ENCODE measurements at places on chromosomes 2 and 18. TPM values are rescaled to one million over a fixed set of nuclear protein-coding genes. Genes with fewer than 3 reads are reported as not detected.
A peak's percentile ranks its signal among the peaks of the same experiment; 100 is the strongest.

GRCh38 chr18:12857215-12857905 lies 26.7 kb downstream of the PTPN2 start:
- H3K4me3 ChIP-seq: no peak overlapping the region
- DNase-seq: no peak
- H3K27ac ChIP-seq: no peak overlapping the region
- H3K4me1 ChIP-seq: peaks cover 21% of the 10 kb centered on the region

GRCh38 chr2:63578767-63579166 lies 9.5 kb downstream of the WDPCP start:
- no peaks in the 10 kb centered on the region for H3K4me1 ChIP-seq
- DNase-seq: no peak
- H3K36me3 ChIP-seq: no peaks in the 10 kb centered on the region

GRCh38 chr2:45178854-45179253 lies 169.6 kb upstream of the SIX2 start:
- no peak overlapping the region for H3K4me3 ChIP-seq
- H3K36me3 ChIP-seq: no peaks in the 10 kb centered on the region
- H3K27ac ChIP-seq: no peak overlapping the region
- no peaks in the 10 kb centered on the region for H3K27me3 ChIP-seq
- no peak for DNase-seq

- no peaks in the 10 kb centered on the region for H3K36me3 ChIP-seq
- H3K4me1 ChIP-seq: no peaks in the 10 kb centered on the region
- DNase-seq: no peak
- H3K4me3 ChIP-seq: no peak overlapping the region
Measured at GRCh38 chr2:146506851-146507250, 1338.0 kb upstream of the ACVR2A start.

DNA sequence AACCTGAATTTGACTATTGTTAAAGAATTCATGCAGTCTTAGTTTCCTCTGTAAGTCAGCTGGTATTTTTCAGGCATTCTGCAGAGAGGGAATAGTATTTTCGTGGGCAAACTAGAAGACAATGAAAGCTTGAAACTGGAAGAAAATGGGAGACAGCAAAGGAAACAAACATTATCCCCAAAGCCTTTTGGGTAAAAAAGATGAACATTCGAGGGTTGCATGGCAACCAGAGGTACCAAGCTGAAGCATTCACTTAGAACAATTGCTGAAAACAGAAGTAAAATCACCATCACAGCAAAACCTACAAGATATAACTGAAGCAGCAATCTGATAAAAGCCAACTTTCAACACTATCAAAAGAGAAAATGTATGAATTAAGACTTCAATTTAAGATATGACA lies 233.7 kb downstream of the SCG2 start:
- H3K36me3 ChIP-seq: no peaks in the 10 kb centered on the region
- no peak for DNase-seq
- H3K27me3 ChIP-seq: no peaks in the 10 kb centered on the region
- H3K4me3 ChIP-seq: no peak overlapping the region
- no peak overlapping the region for H3K27ac ChIP-seq

DNA sequence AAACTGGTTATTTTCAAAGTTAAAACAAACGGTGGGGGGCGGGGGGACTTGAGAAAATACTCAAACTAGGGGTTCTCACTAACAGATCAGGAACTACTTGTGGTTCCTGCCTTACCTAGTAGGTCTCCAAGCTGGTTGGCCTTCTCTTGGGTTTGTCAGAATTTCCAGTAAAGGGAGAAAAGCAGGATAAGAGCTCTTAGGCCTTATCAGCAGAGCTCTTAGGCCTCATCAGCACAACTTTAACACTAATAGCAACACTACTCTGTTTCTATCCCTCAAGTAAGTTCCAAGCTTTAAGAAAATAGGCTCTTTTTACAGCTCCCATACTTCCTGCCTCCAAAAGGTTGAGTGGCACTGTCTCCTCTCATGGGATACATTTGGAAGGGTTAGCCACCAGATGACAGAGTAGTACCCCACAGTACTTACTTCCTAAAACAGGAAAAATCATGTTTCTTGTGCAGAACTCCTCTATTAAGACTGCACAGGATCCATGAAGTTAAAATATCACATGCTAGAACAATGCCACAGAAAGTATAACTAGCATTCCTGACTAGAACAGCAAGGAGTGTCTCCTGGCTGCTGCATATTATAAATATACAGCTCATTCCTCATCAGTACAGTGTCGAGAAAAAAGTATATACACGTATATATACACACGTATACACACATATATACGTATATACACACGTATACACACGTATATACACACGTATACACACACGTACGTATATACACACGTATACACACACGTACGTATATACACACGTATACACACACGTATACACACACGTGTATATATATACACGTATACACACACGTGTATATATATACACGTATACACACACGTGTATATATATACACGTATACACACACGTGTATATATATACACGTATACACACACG lies 6.1 kb downstream of the FBXO11 start:
- no peaks in the 10 kb centered on the region for H3K27me3 ChIP-seq
- H3K27ac ChIP-seq: no peak overlapping the region
- peaks cover 59% of the 10 kb centered on the region for H3K4me1 ChIP-seq
- no peaks in the 10 kb centered on the region for H3K36me3 ChIP-seq

TWIST2 gene
- not detected for total RNA-seq

TDRD15 gene
- not detected for total RNA-seq

DNA sequence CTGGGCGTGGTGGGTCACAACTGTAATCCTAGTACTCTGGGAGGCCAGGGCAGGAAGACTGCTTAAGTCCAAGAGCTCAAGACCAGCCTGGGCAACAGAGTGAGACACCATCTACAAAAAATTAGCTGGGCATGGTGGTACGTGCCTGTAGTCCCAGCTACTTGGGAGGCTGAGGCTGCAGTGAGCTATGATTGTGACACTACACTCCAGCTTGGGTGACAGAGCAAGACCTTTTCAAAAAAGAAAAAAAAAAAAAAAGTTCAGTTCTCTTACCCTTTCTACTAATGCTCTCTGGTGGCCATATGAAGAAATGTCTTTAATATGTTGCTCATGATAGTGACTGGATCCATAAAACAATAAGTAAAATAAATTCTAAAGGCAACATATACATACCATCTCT lies 14.9 kb downstream of the TYW5 start:
- no peak overlapping the region for H3K4me3 ChIP-seq
- H3K27ac ChIP-seq: no peak overlapping the region
- no peak for DNase-seq
- no peaks in the 10 kb centered on the region for H3K27me3 ChIP-seq

ASXL3 gene
- not detected for total RNA-seq

- H3K4me3 ChIP-seq: no peak overlapping the region
- no peak overlapping the region for H3K27ac ChIP-seq
- no peaks in the 10 kb centered on the region for H3K36me3 ChIP-seq
- H3K4me1 ChIP-seq: no peaks in the 10 kb centered on the region
- peaks cover 3% of the 10 kb centered on the region for H3K27me3 ChIP-seq
- DNase-seq: no peak
Measured at GRCh38 chr2:9215680-9216079, 9.1 kb downstream of the ASAP2 start.

- H3K4me3 ChIP-seq: no peak overlapping the region
- H3K4me1 ChIP-seq: no peaks in the 10 kb centered on the region
- H3K36me3 ChIP-seq: no peaks in the 10 kb centered on the region
- DNase-seq: no peak
- H3K27ac ChIP-seq: no peak overlapping the region
- no peaks in the 10 kb centered on the region for H3K27me3 ChIP-seq
Measured at GRCh38 chr18:49155410-49155809, 204.6 kb upstream of the SMAD7 start.

DNA sequence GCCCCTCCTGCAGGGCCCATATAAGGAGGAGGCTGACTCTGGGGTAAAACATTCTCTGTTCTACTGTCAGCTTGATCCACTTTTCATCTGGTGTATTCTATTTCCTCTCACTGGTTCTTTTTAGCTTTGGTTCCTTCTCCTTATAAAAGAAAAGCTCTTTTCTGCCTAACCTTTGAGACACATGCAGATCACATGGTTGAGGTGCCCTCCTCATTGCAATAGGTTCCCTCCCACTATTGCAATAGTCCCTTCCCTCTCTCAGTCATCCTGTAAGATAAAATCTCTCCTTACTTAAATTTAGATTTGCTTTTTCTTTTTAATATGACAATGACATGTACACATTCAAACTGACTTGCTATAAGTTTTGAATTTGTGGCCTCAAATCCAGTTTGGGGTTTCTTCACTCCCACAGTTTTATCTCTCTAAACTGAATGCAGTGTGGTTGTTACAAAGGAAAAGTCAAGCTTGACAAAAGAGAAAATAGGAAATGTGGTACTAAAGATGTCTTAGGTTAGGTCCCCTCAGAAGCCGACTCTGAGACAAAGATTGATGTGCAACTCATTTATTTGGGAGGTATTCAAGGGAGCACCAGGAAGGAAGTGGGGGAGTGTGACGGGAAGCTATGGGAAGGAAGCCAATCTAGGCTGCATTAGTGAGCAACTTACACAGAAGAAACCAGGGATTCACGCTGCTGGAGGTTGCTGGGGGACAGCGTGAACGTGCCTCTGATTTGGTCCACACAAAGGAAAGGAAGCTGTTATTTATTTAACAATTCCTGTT lies 127.6 kb upstream of the LINC00305 start:
- H3K36me3 ChIP-seq: no peaks in the 10 kb centered on the region
- H3K4me1 ChIP-seq: no peaks in the 10 kb centered on the region
- H3K27me3 ChIP-seq: no peaks in the 10 kb centered on the region

GRCh38 chr2:196278491-196278911 lies 107.1 kb upstream of the STK17B start:
- no peaks in the 10 kb centered on the region for H3K27me3 ChIP-seq
- no peaks in the 10 kb centered on the region for H3K36me3 ChIP-seq
- no peak overlapping the region for H3K4me3 ChIP-seq
- H3K27ac ChIP-seq: no peak overlapping the region

DNA sequence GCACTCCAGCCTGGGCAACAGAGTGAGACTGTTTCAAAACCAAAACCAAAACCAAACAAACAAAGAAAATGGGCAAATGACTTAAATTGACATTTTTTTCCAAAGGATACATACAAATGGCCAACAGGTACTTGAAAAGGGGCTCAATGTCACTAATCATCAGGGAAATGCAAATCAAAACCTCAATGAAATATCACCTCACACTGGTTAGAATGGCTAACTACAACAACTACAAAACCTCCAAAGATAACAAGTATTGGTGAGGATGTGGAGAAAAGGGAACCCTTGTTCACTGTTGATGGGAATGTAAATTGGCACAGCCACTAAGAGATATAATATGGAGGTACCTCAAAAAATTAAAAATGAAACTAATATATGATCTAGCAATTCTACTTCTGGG lies 213.2 kb upstream of the HS6ST1 start:
- H3K4me1 ChIP-seq: no peaks in the 10 kb centered on the region
- H3K4me3 ChIP-seq: no peak overlapping the region
- no peak for DNase-seq
- H3K27ac ChIP-seq: no peak overlapping the region

- no peak overlapping the region for H3K27ac ChIP-seq
- no peaks in the 10 kb centered on the region for H3K36me3 ChIP-seq
- no peaks in the 10 kb centered on the region for H3K27me3 ChIP-seq
Measured at GRCh38 chr2:51650769-51651168, 618.8 kb upstream of the NRXN1 start.

DNA sequence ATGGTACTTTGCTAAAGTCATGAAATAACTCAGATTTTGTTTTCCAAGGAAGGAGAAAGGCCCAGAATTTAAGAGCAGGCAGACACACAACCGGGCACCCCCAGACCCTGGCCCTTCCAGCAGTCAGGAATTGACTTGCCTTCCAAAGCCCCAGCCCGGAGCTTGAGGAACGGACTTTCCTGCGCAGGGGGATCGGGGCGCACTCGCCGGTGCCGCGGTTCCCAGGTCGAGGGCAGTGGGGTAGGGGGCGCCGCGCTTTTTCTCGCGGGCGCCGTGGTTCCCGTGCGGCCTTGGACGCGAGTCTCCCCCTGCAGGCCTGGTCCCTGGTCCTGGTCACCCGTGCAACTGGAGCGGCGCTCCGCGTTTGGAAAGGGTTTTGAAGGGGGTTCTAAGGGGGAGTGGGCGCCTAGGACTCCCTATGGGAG lies 1.2 kb downstream of the ZNF236 start:
- DNase-seq: no peak
- peaks cover 27% of the 10 kb centered on the region for H3K4me1 ChIP-seq
- peak overlapping the region; percentile 38 for H3K27ac ChIP-seq
- peak overlapping the region; percentile 65 for H3K4me3 ChIP-seq
- H3K36me3 ChIP-seq: no peaks in the 10 kb centered on the region
- no peaks in the 10 kb centered on the region for H3K27me3 ChIP-seq

DNA sequence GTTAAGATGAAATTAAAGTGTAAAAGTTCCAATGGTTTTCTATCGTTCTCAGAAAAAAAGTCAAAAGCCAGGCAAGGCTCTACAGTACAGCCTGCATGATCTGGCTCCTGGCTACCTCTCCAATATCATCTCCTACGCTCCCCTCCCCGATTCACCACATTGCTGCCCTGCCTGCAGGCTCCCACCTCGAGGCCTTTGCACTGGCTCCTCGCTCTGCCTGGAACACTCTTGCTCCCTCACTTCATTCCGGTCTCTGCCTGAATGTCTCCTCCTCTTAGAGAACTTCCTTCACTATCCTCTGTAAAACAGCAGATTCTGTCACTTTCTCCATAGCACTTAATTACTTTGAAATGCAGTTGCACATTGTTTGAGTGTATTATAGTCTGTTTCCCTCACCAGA lies 72.5 kb downstream of the KLF7 start:
- DNase-seq: no peak
- H3K4me3 ChIP-seq: no peak overlapping the region
- H3K27me3 ChIP-seq: no peaks in the 10 kb centered on the region
- H3K4me1 ChIP-seq: peaks cover 31% of the 10 kb centered on the region
- H3K36me3 ChIP-seq: no peaks in the 10 kb centered on the region

DNA sequence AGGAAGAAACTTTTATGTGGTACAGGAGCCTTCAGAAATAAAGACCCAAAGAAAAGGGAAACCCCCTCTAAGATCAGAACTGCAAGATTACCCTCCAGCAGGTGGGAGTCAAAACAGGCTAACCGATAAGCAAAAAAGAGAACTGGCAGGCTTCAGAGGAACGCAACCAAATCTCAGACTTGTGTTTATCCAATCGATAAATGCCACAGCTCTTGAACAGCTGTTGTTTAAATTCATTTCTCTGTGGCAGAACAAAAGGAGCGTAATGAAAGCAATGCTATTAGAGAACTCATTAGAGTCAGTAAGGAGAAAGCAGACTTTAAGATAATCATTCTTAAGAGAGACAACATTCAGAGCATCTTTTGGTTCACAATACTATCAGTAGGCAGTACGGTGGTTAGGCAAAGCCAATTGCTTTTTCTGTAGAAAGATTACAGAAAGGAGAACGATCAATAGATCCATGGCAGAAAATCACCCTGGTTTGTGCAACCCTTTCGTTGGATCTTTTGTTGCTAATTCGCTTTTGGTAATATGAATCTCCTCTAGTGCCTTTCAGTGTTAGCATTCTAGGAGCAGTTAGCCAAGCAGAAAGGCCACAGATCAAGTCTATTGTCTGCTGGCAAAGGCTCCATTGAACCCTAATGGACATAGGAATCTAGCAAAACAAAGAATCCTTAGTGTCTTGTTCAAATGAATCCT lies 476.4 kb upstream of the CHST9 start:
- DNase-seq: no peak
- H3K4me3 ChIP-seq: no peak overlapping the region
- H3K4me1 ChIP-seq: no peaks in the 10 kb centered on the region
- no peak overlapping the region for H3K27ac ChIP-seq
- H3K27me3 ChIP-seq: no peaks in the 10 kb centered on the region

Data from CD8-positive, alpha-beta memory T cell (primary cell).